ENCODE measurements at places on chromosomes 3 and 15.

DNA sequence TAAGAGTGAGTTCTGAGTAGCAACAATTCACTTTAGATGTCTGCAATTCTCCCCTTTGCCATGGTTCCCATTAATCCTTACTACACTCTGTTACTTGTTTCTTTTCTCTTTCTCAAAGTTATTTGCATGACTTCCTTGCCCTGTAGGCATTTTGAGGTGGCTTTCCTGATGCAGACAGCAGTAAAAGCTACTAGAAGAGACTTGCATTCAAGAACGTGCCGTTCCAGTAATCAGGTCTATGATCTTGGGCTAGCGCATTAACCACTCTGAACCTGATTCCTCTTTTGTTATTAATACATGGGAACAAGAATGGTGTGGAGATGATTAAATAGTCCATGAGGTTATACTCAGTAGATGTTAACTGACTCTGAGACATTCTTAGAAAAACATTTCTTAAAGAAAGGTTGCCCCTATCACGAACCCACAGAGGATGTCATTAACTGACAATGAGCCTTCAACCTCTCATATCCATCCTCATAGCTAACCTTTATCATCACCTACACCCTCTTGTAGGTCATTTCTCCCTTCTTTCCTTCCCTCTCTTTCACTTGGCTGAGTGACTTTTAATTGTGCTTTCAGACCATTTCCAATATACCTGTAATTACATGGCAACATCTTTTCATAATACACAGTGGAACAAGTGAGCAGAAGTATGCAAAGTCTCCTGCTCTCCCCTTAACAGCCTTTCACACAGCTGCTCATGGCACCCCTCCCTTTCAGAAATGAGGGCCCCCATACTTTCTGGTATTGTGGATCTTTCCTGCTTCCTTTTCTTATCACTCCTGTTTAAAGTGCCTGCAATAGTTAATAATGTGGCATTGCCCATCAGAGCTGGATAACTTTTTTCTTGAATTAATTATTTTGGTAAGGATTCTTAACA lies 175.9 kb downstream of the CHST2 start:
- no peak for DNase-seq

DNA sequence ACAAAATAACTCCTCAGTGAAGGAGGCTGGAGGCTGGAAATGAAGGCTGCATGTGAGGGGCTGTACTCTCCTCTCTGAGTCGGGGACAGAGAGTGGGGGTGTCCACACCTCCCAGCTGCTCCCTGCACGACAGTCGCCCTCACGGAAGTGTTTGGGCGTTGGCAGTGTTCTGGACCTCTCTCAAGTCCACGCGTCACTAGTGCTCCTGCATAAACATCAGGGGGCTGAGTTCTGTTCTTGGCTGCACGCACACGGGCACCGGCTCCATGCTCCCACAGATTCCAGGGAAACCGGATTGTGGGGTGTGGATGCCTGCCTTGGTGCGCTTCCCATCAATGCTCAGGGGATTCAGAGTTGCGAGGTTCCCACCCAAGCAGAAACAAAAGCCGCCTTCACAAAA lies 7.4 kb downstream of the RASGRF1 start:
- DNase-seq, result no peak

DNA sequence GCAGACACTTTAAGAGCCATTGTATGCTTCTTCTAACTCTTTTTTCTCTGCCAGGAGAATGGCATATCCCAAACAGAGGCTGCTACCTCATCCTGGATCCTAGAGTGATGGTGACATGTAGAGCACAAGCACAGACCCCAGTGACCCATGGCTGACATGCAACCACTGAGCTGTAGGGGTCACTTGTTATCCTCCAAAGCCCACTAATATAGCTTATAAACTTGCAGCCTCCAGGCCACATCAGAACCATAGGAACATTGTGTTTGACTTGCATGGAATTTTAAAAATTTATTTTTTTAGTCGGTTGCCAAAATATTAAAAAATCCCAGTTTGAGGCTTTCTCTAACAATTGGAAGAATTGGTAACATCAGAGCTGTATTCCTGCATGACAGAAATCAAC lies 283.0 kb upstream of the WNT5A start:
- DNase-seq, result no peak

GRCh38 chr3:134839990-134840389 lies 44.9 kb downstream of the EPHB1 start:
- DNase-seq, result no peak

DNA sequence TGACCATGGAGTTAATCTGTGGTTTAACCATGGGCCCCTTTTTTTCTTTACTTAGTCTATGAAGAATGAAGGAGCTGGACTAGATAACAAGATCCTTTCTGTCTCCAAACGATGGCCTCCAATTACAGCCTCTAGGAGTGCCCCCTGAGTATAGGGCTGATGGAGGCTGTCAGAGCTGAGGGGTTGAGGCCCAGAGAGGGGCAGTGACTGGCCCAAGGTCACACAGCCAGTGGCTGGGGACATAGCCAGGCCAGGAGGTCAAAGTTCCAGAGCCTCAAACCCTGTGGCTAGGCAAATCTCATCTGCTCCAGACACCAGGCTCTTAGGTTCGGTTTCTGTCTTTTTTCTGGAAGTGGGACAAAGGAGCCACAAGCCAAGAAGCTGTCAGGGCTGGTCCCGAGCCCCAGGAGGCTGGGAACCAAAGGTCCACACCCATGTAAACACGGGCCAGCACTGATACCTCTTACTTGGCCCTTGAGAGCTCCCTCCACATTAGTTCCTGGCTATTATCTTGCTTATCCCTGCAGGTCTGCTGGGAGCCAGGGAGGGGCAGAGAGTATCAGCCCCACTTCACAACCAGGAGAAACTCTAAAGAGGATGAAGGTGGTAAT lies 10.3 kb downstream of the RHOV start:
- no peak for DNase-seq
